ENCODE measurements at places on chromosomes 2 and 18. TPM values are rescaled to one million over a fixed set of nuclear protein-coding genes. Genes with fewer than 3 reads are reported as not detected.

Gene HTR2B
- total RNA-seq, result not detected

Gene RGPD4
- 0.06 TPM for total RNA-seq

Gene FOSL2
- 1.3 TPM for total RNA-seq

Gene ZNF521
- 148 TPM for total RNA-seq

Gene KCNF1
- 0.15 TPM for total RNA-seq

Gene C2orf92
- total RNA-seq, result 3.3 TPM

Gene CEBPZOS
- total RNA-seq, result 13.6 TPM

DNA sequence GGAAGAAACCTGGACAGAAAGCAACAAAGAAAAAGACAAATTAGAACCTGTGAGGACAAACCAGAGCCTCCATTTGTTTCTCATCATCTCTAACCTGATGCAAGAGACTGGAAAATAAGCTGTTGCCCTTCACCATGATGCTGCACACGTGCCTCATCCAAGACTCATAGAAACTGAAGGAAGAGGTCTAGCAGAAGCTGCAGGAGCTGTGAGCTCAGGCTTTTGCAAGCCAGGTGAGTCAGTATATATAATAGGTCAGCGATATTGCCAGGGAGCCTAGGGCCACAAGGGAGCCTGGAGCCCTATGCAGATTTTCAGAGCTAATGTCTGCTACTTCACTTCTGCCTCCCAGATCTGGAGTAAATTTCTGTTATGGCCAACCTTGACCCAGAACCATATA lies 163.1 kb downstream of the LNPK start:
- no peaks in the 10 kb centered on the region for H3K27me3 ChIP-seq
- H3K4me1 ChIP-seq, result peaks cover 15% of the 10 kb centered on the region
- H3K27ac ChIP-seq, result no peak overlapping the region
- no peaks in the 10 kb centered on the region for H3K36me3 ChIP-seq
- H3K4me3 ChIP-seq, result no peak overlapping the region
- no peak for DNase-seq

- H3K27ac ChIP-seq, result no peak overlapping the region
- no peak for DNase-seq
- no peaks in the 10 kb centered on the region for H3K27me3 ChIP-seq
- no peak overlapping the region for H3K4me3 ChIP-seq
- no peaks in the 10 kb centered on the region for H3K36me3 ChIP-seq
These were observed 226.4 kb upstream of the SALL3 start for GRCh38 chr18:78753240-78753639.

GRCh38 chr2:158809816-158810215 lies 14.7 kb downstream of the DAPL1 start:
- H3K36me3 ChIP-seq, result no peaks in the 10 kb centered on the region
- H3K27ac ChIP-seq, result no peak overlapping the region
- DNase-seq, result no peak
- H3K4me3 ChIP-seq, result no peak overlapping the region
- no peaks in the 10 kb centered on the region for H3K27me3 ChIP-seq

DNA sequence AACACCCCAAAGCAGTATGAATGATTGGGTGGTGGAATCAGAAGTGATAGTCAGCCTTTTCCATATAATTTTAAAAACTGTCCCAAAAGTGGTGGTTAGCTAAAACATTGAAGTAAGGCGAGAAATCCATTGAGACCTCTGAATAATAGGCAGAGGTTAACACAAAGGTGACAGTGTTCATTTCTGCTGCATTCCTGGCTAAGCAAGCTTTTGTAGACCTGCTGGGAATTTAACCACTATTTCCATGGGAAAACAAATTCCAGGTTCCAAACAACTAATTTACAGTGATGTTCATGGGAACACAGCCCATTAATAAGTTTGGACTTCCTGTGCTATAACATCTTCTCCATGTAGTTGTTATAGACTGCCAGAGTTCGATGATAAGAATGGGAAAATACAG lies 6.3 kb upstream of the INO80D start:
- H3K36me3 ChIP-seq, result peaks cover 4% of the 10 kb centered on the region
- peaks cover 13% of the 10 kb centered on the region for H3K4me1 ChIP-seq
- peak; percentile 30 for DNase-seq
- no peak overlapping the region for H3K4me3 ChIP-seq
- H3K27me3 ChIP-seq, result no peaks in the 10 kb centered on the region
- peak overlapping the region; percentile 82 for H3K27ac ChIP-seq

DNA sequence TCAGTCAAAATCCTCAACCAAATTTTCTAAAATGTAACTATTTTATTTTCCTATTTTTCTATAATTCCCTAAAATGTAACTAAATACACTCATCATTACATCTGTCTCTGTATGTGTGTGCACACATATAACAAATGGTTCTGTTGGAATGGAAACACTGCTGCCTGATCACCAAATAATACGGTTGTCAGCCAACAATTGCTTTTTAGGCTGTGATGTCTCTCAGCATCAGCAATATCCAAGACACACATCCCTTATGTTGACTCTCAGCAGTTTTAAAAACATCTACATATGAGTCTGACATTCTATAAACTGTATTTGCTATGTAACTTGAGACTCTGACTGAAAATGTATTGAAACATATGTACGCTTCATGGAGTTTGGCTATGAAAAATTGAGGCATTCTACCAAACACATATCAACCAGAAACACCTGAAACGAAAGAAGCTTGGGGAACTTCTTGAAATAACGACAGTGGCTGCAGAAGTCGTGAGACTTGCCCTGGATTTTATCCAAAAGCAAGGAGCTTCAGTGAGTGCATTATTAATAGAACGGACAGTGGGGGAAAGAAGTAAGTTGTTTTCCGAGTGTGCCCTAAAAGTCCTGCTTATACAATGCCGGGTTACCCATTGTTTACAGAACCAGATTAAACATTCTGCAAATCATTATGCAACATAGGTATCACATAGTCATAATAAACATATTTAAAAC lies 110.2 kb upstream of the ITGB6 start:
- peaks cover 12% of the 10 kb centered on the region for H3K4me1 ChIP-seq
- H3K4me3 ChIP-seq, result no peak overlapping the region
- H3K27ac ChIP-seq, result no peak overlapping the region
- no peak for DNase-seq
- no peaks in the 10 kb centered on the region for H3K36me3 ChIP-seq

GRCh38 chr2:175363699-175364098 lies 182.2 kb upstream of the ATP5MC3 start:
- H3K27ac ChIP-seq, result no peak overlapping the region
- no peak overlapping the region for H3K4me3 ChIP-seq
- DNase-seq, result no peak
- H3K4me1 ChIP-seq, result no peaks in the 10 kb centered on the region

- no peaks in the 10 kb centered on the region for H3K27me3 ChIP-seq
- H3K4me3 ChIP-seq, result no peak overlapping the region
- H3K4me1 ChIP-seq, result peaks cover 21% of the 10 kb centered on the region
- no peaks in the 10 kb centered on the region for H3K36me3 ChIP-seq
These were observed 504.0 kb downstream of the LRRTM4 start for GRCh38 chr2:77018219-77018618.

- H3K4me1 ChIP-seq, result peaks cover 41% of the 10 kb centered on the region
- peak overlapping the region; percentile 82 for H3K27ac ChIP-seq
- H3K4me3 ChIP-seq, result peak overlapping the region; percentile 98
- no peaks in the 10 kb centered on the region for H3K27me3 ChIP-seq
- peak; percentile 78 for DNase-seq
These were observed 557 bp upstream of the GREB1L start for GRCh38 chr18:21241301-21242048.

- no peak overlapping the region for H3K27ac ChIP-seq
- H3K4me3 ChIP-seq, result peak overlapping the region; percentile 79
- H3K36me3 ChIP-seq, result no peaks in the 10 kb centered on the region
- H3K27me3 ChIP-seq, result peaks cover 29% of the 10 kb centered on the region
These were observed 1.4 kb downstream of the RMC1 start for GRCh38 chr18:23504720-23505119.

Data from neural progenitor cell (in vitro differentiated cells).